ENCODE measurements at places on chromosomes 5 and 9.
A peak's percentile ranks its signal among the peaks of the same experiment; 100 is the strongest.

- no peak for DNase-seq
Observed at GRCh38 chr9:17988489-17988888, 409.6 kb downstream of the SH3GL2 start.

DNA sequence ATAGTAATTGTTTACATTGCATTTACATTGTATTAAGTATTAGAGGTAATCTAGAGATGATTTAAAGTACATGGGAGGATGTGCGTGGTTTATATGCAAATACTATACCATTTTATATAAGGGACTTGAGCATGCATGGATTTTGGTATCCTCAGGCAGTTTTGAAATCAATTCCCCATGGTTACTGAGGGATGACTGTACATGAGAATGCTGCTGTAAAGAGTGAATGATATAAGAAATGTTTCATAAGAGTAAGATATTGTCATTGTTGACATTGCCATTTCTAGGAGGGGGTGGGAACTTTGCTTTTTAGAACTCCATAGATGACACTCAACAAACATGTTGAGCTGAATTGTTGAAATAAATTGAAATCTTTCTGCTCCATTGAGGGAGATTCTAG, 185.0 kb downstream of the SEMA6A start:
- no peak for DNase-seq

- no peak for DNase-seq
Observed at GRCh38 chr5:65017636-65018035, 248.9 kb downstream of the CWC27 start.

DNA sequence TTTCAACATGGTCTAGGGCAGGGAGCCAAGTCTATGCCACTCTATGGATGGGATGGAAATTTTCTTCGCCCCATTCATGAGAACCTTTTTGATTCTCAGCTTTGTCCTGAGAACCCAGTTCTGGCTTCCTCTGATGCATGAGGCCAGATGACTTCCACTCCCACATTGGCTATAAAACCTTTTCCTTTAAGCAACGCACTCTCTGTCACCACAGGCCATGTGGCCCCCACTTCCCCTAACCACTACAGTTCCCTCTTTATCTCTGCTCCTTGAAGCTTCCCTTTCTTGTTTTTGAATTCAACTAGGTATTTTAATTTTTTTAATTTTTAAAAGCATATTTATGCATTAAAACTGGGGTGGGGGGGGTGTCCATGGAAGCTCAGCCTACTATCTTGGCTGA, 401.3 kb downstream of the ENC1 start:
- no peak for DNase-seq

DNA sequence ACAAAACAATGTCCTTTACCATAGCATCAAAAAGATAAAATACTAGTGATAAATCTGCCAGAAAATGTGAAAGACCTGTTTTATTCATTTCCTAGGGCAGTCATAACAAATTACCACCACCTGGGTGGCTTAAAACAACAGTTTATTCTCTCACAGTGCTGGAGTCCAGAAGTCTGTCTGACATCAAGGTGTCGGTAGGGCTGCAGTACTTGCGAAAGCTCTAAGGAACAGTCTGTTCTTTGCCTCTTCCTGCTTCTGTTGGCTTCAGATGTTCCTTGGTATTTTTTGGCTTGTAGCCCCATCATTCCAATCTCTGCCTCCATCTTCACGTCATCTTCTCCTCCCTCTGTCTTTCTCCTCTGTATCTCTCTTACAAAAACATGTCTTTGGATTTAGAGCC, 51.0 kb downstream of the PTPDC1 start:
- no peak for DNase-seq

DNA sequence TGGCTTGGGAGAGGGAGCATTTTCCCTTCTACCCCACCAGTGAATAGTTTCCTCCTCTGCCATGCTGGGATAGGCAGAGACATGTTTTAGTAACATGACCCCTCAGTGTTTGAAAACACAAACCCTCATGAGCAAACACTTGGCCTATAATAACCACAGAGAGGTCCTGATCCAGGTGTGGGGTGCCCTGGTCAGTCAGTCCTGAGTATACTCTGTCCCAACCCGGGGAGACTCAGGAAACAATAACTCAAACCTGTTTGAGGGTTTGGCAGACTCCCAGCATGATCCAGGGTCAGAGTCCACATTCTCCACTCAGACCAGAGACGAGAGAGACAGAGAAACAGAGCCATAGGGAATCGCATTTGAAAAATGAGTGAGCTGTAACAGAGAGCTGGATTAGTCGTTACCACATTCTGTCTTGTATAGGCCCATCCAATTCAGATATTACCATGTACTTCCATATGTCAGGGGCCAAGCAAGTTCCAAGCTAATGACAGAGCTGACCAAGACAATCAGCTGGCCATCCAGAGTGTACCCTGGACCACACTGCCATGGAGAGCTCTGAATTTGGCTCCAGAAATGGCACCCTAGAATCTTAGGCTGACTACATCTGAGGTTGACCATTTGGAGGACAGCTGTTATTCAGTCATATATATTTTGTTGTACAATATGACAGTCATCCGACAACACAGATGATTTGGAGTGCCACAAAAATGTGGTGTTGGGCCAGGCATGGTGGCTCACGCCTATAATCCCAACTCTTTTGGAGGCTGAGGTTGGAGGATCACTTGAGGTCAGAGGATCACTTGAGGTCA, 4.2 kb upstream of the CA9 start:
- DNase-seq, result no peak

- DNase-seq, result no peak
Observed at GRCh38 chr9:70403166-70403565, 11.3 kb downstream of the KLF9 start.

DNA sequence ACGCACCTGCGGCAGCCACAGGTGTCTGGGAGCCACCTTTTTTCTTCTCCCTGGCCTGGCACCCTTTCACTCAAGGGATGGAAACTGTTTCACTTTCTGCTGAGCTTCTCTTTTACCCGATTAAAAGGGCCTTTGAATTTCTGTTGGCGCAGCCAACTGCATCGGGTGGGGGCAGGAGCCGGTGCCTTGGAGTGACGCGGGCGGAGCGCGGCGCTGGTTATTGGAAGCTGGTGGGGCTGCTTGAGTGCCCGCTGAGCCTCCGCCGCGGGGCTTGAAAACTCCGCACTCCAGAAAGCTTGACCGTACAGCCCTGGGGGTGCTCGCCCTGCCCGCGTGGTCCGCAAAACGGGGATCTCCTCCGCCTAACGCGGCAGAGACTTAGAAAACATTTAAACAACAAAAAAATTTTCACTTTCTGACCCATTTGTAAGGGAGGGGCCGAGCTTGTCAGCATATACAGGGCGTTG, 52.0 kb upstream of the TJP2 start:
- peak; percentile 49 for DNase-seq

DNA sequence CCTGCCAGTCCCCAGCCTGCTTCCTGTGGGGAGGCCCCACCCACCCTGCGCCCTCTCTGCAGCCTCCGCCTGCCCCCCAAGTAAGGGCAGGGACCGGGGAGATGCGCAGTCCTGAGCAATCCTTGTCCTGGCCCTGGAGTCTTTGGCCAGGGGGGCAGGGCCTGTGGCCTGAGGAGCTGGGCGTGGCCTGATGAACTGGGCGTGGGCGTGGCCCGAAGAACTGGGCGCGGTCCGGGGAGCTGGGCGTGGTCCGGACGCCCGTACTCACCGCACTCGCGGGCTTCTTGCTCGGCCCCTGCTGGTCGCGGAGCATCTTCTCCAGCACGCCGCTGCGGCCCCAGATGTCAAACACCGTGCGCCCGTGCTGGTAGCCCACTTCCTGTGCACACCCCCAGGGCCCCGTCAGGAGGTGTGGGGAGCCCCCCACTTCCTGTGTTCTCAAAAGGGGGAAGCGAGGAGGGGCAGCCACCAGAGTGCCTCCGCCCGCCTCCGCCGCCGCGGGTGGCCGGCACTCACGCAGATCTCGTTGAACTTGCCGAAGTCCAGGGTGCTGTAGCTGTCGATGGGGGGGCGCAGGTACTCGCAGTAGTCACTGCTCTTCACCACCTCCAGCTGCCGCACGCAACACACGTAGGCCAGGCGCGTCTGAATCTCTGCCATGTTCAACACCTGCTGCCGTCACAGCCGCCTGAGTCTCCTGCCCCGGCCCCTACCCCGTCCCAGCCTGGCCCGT, 2.7 kb upstream of the NSMF start:
- DNase-seq, result peak; percentile 69
